ENCODE measurements at places on chromosomes 2 and 18.
A peak's percentile ranks its signal among the peaks of the same experiment; 100 is the strongest.

GRCh38 chr2:208072250-208072892 lies 47.0 kb upstream of the PLEKHM3 start:
- peak; percentile 22 for DNase-seq

- DNase-seq: peak; percentile 43
Observed at GRCh38 chr2:147382322-147382948, 462.4 kb upstream of the ACVR2A start.

- DNase-seq: no peak
Observed at GRCh38 chr2:138516030-138516704, 14.6 kb downstream of the SPOPL start.

- no peak for DNase-seq
Observed at GRCh38 chr2:237772513-237772912, 26.1 kb upstream of the RBM44 start.

GRCh38 chr2:187638840-187639239 lies 84.6 kb upstream of the TFPI start:
- DNase-seq: no peak

DNA sequence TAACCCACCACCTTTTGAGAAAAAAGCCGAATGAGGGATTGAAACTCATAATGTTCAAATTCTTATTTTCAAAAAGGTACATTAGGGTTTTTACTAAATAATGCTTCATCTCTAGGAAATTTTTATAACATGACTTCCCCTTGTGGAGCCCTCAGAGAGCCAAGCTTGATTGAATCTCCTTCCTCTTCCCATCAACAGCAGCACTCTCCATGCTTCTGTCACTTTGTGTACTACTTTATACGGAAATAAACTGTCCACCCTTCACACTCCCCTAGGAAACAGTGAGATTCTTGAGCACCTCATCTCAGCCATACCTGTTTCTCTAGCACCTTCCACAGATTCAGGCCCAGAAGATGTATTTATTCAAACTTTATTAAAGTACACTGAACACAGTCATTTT lies 51.8 kb downstream of the TFPI start:
- no peak for DNase-seq

DNA sequence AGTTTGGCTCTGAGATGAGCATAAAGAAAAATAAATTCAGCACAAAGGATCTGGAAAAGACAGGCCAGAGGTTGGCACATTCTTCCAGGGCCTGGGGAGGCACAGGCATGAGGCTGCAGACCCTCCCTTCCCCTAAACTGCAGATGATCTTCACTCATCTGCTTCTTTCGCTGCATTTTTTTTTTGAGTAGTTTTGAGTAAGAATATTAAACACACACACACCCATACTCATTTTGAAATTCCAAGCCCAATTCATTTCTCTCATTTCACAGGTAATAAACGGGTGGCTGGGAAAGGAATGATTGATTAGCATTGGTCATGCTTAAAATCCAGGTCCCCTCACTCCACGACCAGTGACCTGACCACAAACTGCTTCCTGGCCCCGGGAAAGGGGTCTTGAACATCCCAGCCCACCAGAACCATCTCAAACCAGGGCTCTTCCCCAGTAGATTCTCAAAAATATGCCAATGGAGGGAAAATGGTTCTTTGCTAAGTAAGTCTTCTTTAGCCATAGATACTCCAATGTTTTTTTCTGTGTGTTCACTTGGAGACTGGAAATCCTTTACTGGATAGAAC lies 219.6 kb downstream of the ANAPC1 start:
- DNase-seq: no peak

DNA sequence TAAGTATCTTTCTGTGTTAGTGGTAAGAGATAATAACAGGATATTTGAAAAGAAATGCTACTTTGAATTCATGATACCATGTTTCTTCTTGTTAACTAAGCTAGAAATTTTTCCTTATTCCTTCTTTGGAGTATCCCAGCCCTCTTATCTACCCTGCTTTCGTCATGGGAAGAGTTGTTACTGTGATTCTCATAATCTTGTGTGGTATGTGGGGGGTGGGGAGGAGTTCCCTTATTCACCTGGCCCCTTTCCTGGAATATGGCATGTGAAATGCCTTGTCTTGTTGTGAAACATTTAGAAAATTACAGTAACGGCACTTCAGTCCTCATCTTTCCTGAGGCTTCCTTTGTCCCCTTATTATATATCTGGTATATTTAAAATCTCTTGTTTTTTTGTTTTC lies 129.9 kb downstream of the NCOA1 start:
- DNase-seq: no peak

- DNase-seq: no peak
Observed at GRCh38 chr2:160356485-160356884, 137.1 kb downstream of the RBMS1 start.

DNA sequence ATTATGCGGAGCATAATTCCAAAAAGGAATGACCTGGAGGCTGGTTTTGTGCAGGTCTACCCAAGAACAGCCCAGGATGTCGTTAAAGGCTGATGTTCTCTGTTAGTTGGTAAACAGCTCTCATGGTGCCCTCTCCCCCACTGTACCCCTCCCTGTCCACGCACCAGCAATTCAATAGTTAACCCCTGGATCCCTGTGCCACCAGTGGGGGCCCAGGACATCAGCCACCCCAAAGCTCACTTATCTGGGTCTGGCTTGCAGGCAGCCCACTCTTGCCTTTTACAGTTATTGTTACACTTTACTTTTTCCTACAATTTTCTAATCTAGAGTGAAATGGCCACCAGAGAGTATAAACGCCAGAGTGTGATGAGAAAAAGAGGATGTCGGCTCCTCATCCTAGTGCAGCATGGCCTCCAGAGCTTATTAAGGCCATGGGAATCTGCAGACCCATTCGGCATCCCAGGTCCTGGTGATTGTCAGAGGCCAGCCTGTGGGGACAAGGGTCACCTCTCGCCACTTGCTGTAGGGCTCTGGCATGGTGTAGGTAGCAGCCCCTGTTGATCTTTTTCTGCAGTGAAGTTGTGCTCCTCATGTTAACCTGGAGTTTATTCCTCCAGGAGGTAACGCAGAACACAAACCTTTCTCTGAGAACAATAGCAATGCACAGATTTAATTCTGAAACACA lies 30.3 kb downstream of the TWIST2 start:
- no peak for DNase-seq
